ENCODE measurements at places on chromosomes 5 and 9.

DNA sequence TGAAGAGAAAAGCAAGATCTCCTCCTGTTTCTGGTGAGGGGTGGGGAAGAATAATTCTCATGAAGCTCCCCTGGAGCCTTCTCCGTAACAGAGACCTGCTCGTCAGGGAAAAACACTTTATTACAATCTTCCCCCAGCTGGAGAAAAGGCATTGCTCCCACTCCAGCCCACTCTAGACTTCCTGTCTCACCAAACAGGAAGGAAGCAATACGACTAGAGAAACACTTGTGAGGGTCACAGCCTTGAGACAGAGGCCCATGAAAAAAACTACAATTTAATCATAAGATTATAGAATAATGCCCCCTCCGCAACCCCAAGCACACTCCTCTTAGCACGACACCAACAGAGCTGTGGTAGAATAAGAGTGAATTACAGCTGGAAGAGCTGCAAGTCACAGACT is 197.2 kb upstream of the S1PR3 start:
- no peak for DNase-seq

- DNase-seq, result no peak
Observed at GRCh38 chr9:228929-229695, 14.4 kb downstream of the DOCK8 start.

GRCh38 chr9:86764221-86764624 is 183.1 kb downstream of the GAS1 start:
- DNase-seq, result no peak

- DNase-seq, result no peak
Observed at GRCh38 chr5:96972599-96973334, 36.9 kb downstream of the LNPEP start.

DNA sequence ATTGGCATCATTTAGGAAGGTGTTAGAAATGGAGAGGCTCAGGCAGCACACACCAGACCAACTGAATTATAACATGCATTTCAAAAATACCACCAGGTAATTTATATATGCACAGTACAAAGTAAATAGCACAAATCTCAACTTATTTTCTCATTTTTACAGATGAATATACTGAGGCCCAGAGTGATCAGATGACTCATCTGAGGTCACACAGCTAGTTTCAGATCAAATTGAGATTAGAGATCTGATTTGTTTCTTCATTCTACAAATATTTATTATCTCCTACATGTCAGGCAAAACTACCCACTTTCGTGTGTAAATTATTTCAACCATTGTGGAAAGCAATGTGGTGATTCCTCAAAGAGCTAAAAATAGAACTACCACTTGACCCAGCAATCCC is 507.1 kb downstream of the TLE4 start:
- DNase-seq, result peak; percentile 34

DNA sequence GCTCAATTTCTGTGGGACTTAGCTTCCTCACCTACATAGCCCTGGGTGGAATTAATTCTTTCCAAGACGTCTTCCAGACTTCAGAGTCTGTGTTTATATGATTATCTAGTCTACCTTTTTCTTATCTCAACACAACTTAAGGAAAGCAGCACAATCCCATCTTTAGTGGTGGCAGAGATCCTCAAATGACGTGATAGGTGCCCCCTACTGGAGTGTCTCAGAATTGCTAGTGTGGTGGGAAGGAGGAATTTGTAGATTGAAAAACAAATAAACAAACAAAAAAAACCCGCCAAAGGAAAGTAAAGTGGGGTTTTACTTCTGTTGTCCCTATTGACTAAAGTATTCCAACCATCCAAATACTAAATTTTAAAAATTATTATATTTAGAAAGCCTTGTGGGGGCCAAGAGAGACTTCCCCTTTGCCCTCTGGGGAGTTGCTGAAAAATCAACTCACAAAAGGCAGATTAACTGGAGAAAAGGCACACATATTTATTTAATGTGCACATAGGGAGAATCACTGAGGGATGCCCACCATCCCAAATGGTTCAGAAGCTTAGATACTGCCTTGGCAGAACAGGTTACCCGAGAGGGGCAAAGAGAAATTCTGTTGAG is 283.3 kb downstream of the TMEM167A start:
- peak; percentile 29 for DNase-seq

GRCh38 chr5:143714629-143715028 is 97.3 kb upstream of the HMHB1 start:
- DNase-seq, result peak; percentile 11

- no peak for DNase-seq
Observed at GRCh38 chr9:68997666-68998065, 16.2 kb downstream of the PRKACG start.

DNA sequence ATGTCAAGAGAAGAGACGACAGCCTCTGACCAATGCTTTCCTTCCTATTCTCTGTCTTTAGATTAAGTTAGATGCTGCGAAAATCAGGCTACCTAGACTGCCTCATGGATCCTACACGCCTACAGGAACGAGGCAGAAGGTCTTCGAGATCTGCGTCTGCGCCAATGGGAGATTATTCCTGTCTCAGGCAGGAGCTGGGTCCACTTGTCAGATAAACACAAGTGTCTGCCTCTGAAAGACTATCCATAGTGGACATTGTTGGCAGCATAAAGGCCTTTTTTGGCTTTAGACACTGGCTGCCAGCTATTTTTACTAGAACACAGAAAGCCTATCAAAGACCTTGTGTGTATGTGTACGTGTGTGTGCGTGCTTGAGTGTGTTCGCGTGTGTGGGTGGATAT is 90.9 kb upstream of the PPP1R2B start:
- DNase-seq, result no peak

- DNase-seq, result peak; percentile 53
Observed at GRCh38 chr5:143642791-143643190, 169.2 kb upstream of the HMHB1 start.

GRCh38 chr5:72301557-72301956 is 18.5 kb downstream of the MRPS27 start:
- DNase-seq, result no peak

DNA sequence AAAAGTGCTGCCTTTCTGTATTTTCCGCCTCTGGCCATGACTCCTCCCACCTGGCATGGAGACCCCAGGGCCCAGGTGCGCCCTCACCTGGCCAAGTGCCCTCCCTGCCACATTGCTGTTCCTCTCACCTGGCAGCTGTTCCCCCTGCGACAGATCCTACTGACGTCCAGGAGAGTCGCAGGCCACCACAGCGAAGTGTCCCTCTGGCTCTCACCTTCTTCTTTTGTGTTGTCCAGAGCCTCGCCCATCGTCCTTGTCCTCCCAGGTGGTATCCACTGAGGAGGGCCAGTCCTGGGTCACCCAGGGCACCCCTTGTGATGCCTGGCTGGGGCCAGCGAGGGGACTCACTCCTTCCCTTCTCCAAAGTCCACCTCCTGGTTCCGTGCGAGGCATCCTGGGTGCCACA is 2.6 kb downstream of the NKD2 start:
- DNase-seq, result no peak

- DNase-seq, result no peak
Observed at GRCh38 chr5:80230269-80230992, 25.4 kb downstream of the SERINC5 start.

DNA sequence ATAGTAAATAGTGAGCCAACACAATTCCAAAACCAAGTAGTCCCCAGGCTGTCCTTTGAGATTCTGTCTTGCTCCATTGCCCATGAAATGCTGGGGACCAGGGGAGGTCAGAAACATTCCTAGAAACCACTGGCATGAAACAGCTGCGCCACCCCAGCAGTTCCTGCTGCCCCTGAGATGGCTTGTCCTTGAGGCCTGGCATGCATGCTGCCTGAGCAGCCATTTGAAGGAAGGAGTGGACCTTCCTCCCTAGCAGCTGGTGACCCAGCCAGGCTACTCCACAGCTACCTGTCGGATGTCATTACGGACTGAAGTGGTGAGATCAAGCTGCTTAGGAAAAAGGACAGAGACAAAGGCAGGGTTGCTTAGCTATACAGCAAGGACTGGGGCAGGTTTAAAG is 260.6 kb downstream of the DENND1A start:
- no peak for DNase-seq

DNA sequence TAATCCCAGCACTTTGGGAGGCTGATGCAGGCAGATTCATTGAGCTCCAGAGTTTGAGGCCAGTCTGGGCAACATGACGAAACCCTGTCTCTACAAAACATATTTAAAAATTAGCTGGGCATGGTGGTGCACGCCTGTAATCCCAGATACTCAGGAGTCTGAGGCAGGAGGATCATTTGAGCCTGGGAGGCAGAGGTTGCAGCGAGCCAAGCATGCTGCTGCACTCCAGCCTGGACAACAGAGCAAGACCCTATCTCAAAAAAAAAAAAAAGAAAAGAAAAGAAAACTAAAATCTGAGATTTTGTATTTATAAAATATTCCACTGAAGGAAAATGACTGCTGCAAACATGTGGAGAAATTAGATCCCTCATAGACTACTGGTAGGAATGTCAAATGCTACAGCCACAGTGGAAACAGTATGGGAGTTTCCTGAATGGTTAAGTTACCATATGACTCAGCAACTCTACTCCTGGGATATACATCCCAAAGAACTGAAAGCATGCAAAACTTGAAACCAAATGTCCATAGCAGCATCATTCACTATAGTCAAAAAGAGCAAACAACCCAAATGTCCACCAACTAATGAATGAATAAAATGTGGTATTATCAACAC is 106.1 kb downstream of the UBAP2 start:
- DNase-seq, result peak; percentile 78

- no peak for DNase-seq
Observed at GRCh38 chr9:126504086-126504976, 109.4 kb upstream of the LMX1B start.

- DNase-seq, result no peak
Observed at GRCh38 chr5:76204191-76204590, 121.0 kb downstream of the SV2C start.

GRCh38 chr5:173707392-173707791 is 90.9 kb upstream of the BOD1 start:
- peak; percentile 64 for DNase-seq

DNA sequence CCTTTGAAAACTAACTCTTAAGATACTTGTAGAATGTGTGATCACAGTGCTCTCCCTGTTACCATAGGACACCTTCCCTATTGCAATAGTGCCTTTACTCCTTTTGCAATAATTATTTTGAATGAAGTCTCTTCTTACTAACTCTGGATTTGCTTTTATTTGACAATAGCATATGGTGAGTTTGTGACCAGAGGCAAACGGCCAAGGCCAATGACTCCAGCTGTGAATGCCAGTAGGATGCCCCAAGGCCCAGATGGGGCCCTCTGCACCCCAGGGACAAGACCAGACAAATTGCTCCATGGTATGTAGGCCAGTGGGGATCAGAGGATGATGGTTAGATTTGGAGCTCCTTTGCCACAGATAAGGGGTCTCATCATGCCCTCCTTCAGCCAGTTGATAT is 116.9 kb downstream of the NPR3 start:
- DNase-seq, result peak; percentile 21

All from EL (cell line).